Stimulated activated CD4-positive, alpha-beta T cell treated with anti-CD3 and anti-CD28 coated beads, Interleukin-1b, Interleukin-23, amount 100 ng/mL, for 1 hour (primary cell): ENCODE measurements at places on chromosomes 2 and 18.

DNA sequence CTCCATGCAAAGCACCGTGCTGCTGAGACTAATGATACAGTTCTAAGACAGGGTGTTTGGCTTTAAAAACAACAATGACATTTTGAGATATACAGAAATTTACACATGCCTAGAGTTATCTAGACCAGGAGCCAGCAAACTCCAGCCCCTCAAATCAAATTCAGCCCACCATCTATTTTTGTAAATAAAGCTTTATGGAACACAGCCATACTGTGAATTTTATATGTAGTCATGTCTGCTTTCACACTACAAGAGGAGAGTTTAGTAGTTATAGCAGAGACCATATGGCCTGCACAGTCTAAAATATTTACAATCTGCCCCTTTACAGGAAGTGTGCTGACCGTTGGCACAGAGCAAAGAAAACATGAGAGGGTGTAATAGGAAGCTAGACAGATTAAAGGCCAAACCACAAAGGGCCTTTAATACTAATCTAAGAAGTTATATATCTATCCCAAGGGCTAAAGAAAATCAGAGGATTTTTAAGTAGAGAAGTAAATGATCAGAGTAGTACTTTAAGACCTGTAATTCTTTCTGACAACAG is 39.4 kb downstream of the NBAS start:
- DNase-seq: no peak

GRCh38 chr2:199975273-199975895 is 20.0 kb downstream of the MAIP1 start:
- no peak for DNase-seq

- no peak for DNase-seq
These were observed 357.7 kb downstream of the NYAP2 start for GRCh38 chr2:225757248-225757647.

DNA sequence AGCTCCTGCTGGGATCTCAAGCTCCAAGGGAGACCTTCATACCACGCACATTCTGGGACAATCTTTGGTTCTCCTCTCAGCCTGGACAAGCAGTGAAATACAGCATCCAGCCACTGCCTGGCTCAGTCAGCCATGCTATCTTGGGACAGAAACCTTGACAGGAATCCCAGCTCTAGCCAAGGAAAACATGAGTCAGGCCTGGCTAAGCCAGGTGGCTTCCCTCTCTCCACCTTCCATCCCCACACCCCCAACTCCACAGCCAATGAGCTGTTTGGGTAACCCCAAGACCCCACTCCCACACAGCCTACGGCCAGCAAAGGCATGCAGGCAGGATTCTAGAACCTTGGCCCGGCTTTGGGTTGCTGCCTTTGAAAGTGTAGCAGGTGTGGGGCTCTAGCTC is 64.9 kb downstream of the MCFD2 start:
- no peak for DNase-seq

GRCh38 chr2:134338208-134338607 is 84.3 kb downstream of the MGAT5 start:
- DNase-seq: no peak

- DNase-seq: no peak
These were observed at the start of gene ZBTB7C for GRCh38 chr18:48408727-48409590. TSS of gene ZBTB7C (minus strand) at chr18:48409383.

DNA sequence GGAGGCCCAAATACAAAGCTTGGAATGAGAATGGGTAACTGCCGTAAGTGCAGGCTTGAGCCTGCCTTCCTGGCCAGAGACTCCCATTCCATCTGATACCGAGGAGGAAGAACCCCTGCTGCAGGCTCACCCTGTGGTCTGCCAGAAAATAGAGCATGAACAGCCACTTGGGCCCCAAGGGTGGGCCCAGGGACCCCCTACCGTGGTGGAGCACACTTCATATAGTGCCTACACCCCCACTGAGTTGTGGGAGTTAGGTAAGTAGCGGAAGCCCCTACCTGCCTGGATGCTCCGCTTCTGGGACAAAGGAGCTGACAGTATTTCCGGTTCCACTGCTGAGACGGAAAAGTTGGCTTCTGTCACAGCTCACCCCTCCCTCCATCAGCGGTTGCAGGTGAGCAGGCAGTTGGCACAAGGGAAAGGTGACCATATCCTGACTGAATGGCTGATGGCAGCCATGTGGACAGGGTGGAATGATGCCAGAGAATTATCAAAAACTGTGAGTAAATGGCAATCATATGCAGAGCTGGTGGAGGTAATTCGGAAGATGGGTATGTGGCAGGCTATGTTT is 11.5 kb upstream of the C2orf42 start:
- no peak for DNase-seq

GRCh38 chr2:178363252-178363651 is 87.7 kb downstream of the PRKRA start:
- no peak for DNase-seq

DNA sequence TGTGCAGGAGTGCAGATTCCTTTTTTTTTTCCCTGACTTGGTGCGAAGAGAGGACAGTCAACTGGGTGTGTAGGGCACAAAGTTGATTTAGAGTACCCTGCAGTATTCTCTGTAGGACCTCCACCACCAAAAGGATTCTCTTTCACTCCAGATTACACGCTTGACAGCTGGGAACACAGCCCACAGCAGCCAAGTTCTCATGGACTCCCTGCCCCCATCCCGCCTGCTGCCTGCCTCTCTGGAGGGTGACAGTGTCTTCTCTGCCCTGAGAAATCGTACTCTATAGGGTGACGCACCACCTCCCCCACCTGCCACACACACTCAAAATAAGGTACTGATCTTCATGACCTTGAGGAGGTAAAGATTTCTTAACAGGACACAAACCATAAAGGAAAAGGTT is 26.6 kb upstream of the IHH start:
- DNase-seq: no peak

- no peak for DNase-seq
These were observed 10.8 kb downstream of the ECEL1 start for GRCh38 chr2:232476791-232477190.

DNA sequence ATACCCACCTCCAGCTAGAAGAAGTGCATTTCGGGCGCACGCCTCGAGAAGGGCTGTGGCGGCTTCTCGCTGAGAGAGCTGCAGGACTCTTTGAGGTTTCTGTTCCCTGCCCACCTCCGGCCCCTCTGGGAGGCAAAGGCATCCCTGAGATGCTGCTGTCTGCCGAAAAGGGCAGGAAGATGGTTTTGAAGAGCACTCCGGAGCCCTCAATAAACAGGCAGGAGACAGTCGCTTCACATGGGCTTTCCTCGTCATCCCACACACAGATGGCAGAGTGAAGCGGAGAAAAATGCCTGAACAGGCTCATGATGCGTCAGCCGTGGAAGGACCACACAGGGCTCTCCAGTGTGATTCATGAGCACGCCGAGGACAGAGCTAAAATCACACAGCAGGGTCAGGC is 25.4 kb upstream of the GLI2 start:
- DNase-seq: no peak

- no peak for DNase-seq
These were observed 396.0 kb downstream of the STK39 start for GRCh38 chr2:167851323-167851860.

- no peak for DNase-seq
These were observed 17.3 kb downstream of the ESPNL start for GRCh38 chr2:238117199-238118154.

DNA sequence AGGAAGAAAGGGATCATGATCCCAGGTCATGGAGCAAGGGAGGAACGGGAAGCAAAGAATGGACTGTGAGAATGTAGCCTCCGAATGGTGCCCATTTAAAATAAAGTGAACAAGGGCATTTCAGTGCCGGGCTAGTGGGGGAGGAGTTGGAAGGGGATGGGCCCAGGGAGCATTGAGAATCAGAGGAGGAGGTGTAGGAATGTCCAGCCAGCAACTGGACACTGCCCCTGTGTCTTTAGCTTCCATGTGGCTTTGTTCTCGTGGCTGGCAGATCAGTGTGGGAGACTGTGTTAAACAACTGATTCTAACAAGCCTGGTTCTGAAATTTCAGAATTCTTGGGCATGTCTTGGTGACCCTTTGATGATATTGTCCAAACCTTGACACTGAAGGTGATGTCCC is 1.4 kb upstream of the RNF103 start:
- DNase-seq: no peak

- DNase-seq: no peak
These were observed 503.9 kb downstream of the IRS1 start for GRCh38 chr2:226295681-226296080.

- DNase-seq: no peak
These were observed 1.7 kb downstream of the UNC80 start for GRCh38 chr2:209773377-209773776.

DNA sequence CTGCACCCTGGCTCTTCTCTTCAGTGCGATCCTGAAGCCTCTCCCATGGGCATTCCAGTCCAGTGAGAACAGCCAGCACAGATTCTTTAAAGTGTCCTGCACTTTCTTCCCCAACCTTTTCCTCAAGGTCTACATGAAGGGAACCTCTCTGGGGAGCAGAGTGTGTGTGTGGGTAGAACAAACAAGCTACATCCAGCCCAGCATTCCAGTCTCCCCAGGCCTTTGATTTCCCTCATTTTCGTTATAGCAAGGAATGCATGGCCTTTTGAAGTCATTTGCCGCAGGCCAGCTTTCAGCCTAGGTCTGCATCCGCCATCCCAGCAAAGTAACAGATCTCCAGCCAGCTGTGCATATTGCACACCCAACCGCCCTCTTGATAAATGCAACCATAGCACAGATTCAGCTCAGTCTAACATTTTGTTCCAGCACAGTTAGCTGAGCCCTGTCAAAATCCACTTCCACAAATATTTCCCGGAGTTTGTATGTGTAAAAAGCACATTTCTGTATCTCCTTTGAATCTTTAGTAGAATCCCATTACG is 44.6 kb downstream of the CD8B2 start:
- DNase-seq: no peak

- DNase-seq: no peak
These were observed 42.7 kb downstream of the PRKD3 start for GRCh38 chr2:37281916-37282315.

DNA sequence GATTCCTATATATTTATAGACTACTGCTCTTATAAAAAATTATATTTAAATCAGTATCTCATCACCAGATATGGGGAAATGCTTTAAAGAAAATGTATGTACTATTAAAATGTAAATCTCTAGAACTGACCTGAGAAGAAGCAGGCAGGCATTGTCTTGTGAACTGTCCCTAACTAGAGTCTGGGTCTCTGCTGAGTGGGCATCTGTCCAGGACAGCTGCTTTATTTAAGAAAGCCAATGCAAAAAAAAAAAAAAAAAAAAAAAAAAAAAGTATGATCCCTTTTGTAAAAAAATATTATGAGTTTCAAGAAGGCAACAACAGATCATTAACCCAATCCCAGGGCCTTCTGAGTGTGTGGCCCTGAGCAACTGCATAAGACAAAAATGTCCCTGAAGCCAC is 66.0 kb downstream of the PAX3 start:
- DNase-seq: no peak

DNA sequence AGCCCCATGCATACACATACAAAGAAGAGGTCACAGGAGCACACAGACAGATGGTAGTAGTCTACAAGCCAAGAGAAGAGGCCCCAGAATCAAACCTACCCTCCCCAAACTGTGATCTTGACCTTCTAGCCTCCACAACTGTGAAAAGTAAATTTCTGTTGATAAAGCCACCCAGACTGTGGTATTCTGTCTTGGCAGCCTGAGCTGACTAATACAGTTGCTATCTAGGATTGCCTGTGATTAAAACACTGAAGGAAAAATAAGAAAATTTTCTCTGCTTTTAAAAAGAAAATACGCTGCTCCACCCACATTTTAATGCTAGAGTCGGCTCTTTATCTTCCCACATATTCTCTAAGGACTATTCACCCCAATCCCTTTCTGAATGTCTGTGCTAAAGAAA is 143.7 kb upstream of the TMEM200C start:
- no peak for DNase-seq

DNA sequence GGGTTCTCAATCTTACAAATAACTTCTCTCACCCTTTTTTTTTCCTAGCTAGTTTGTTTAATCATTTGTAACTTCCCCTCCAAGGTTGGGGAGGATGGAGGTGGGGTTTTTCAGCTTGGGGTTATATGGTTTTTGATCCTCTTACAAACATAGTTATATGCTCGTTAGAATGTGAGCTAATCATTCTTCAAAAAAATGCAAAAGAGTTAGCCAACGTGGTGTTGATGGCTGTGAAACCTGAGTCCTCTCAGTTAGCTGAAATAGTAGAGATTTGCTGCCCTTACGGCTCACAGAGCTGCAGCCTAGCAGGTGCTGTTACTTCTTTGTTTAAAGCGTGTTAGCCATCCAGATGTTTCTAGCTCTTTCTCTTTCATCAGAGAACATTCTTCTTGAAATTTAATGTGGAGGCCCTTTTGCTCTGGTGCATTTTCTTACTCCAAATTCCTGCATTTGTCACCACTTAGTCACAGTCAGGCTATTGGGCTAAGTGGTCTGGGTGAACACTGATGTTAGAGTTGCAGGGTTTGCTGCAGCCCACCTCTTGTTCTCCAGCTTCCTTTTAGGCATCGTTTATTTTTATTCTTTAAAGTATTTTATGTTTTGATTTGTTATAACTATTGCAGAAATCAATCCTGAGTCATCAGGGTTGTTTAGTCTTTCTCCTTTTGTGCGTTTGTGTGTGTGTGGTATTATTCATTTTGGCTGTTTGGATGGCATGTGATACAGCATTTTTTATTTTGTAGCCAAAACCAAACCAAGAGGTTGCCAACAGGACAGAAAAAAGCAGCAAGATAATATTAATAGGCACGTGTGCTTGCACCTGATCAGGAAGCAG is 41.1 kb downstream of the LIMS1 start:
- no peak for DNase-seq
